ENCODE measurements at places on chromosomes 5 and 9.
A peak's percentile ranks its signal among the peaks of the same experiment; 100 is the strongest.

DNA sequence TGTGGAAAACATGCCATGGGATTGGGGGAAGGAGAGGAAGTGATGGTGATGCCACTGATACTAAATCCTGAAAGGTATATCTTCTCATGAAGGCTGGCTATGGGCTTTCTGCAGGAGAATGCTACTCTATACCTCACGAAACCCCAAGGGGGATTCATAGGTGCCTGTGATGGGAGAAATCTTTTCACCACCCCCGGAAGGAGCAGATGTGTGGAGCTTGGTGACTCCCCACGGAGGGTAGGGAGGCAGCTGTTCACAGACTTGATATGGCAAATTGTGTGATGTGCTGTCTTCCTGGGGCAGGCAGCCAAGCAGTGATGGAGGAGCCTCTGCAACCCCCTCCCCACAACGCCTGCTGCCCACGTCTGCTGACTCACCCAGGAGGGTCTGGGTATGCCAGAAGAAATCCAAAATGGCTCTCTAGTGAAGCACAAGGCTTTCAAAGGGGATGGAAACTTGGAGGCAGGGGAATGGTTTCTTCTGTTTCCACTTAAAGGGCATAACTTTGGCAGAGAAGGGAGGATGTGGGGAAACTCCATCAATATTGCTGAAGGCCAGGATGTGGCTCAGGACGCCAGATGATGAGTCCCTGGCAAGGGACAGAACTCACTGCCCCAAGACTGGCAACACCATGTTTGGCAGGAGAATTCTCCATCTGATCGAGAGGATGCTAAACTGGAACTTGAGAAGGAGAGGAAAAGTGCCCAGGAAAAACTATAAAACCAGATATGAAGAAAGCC lies 188.3 kb downstream of the GABBR2 start:
- no peak for DNase-seq

DNA sequence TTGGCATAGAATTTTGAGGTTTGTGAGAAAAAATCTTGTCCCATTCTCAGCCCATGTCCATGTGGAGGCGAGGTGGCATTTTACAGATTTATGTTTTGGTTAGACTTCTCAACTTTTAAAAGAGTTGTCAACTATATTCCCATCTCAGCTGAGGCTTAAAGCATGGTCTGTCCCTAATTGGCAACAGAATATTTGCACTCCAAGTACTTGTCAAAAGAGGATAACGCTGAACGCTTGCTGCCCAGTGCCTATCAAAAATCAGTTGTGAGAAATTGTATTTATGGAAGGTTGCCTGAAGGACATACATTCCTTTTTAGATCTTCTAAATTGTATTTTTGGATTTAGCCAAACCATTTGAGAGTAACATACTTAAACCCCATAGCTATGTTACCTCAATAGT lies 202.0 kb downstream of the SLF1 start:
- no peak for DNase-seq

GRCh38 chr5:157216391-157217142 lies 35.9 kb downstream of the ITK start:
- no peak for DNase-seq

DNA sequence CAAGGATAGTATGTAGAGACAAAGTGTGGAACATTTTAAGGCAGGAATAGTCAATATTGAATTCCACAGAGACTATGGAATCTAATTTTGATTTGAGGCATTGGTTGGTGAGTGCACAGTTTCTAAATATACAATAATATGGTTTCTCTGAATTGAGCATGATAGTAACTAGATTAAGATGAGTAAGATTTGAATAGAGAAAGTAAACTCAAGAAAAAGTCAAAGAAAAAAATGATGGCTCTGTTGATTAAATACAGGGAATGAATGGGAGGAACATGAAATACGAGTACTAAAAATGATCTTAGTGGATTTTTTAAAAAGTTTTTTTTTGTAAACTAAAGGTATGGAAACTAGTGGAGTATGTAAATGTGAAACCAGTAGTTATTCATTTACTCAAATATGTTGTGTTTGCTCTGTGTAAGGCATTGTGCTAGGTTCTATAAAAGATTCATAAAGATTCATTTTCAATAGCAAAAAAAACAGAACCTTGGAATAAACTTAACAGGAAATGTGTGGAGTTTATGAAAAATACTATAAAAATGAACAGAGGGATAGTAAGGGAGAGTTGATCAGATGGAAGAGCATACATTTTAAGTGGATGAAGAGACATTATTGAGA lies 101.2 kb downstream of the ZCCHC7 start:
- DNase-seq, result no peak

GRCh38 chr9:19269582-19269981 lies 39.1 kb downstream of the DENND4C start:
- no peak for DNase-seq

DNA sequence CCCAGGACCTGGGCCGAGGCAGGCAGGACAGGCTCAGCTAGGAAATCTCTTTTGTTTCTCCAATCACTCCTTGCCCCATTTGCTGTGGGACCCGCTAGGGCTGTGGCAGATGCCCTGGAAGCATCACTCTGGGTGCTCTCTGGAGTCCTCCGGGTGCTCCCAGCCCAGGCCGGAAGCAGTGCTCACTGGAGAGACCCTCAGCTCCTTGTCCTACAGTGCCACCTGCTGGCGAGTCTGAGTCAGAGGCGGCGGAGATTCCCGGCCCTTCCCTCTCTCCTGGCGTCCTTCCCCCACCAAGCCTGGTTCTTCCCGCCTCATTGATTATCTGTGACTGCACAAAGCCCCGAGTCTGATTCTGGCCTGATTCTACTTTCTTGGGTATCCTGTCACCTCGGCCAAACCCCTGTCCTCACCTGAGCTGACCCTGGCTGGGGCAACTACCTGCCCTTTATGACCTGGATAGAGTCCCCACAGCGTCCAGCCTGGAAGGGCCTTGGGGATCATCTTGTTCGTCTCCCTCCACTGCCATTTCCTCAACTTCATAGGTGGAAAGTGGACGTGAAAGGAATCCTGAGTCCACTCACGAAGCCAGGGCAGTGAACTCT lies 7.3 kb upstream of the BARHL1 start:
- peak; percentile 79 for DNase-seq

DNA sequence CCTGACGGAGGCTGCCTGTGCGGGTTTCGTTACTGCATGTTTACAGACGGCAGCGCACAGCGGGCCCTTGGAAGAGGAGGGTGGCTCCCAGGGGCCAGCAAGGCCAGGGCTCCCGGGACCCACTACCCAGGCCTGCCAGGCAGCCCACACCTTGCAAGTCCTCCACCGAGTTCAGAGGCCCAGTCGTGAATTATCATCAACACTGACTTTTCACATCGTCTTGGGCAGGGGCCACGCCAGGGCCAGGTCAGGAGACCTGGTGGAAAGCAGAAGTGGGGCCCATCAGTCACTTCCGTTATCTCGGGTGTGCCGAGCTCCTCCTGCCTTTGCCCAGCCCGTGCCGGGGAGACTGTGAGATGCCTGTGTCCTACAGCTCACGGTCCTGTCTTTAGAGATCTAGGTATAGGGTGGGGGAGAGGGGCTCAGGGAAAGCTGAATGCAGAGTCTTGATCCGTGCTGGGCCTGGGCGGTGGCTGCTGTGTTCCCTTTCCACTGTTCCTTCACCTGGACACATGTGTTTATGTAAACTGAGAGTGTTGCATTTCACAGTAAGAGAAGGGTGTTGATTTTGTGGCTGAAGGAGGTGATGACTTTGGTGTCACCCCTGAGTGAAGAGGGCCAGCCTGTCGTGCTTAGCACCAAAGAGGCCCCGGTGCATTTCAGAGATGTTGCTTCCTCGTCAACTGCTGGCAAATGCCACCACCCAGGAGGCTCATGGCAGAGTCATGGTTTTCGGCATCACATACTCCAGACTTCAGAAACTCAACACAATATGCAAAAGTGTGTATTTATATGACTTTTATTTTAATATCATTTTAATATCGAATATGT lies 175.2 kb downstream of the GAPVD1 start:
- DNase-seq, result no peak

- no peak for DNase-seq
These were observed 26.9 kb downstream of the FGD3 start for GRCh38 chr9:92974161-92974661.

DNA sequence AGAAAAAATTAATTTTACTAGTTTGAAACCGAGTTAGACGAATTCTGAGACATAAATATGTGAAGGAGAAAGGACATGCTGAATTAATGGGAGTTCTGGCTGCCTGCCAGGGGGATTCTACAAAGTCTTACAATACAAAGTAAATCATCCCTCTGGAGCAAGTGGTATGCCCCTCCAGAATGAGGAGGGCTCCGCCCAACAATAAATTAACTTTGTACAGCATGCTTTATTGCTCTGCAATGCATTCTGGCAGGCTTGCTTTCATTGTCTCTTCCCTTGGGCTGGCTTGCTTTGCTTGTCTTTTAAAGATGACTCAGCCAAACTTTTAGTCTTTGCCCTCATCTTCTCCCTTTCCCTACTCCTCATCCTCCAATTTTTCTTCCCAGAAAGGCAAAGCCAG lies 11.7 kb upstream of the PCDHB1 start:
- DNase-seq, result no peak

- no peak for DNase-seq
These were observed 336.1 kb upstream of the SLC30A5 start for GRCh38 chr5:68757626-68758212.

- no peak for DNase-seq
These were observed 156.5 kb upstream of the SGCD start for GRCh38 chr5:156170351-156170961.

GRCh38 chr9:91223000-91223399 lies 138.7 kb downstream of the AUH start:
- DNase-seq, result no peak

DNA sequence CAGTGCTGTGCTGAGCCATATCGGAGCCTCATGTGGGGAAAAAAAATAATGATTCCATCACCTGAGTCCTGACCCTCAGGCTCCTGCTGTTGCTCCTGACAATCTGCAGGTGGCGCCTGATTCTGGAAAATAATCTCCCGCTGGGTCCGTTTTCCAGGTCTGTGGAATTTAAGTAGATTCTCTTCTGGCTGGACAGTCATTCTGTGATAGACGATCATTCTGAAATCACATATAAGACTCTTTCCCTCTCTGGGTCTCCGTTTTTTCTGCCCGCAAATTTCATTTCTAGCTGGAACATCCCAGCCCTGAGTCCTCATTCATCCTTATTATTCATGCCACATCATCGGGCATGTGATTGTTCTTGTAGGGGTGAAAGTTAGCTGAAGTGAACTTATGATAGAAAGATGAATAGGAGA lies 22.1 kb upstream of the STXBP1 start:
- peak; percentile 78 for DNase-seq

DNA sequence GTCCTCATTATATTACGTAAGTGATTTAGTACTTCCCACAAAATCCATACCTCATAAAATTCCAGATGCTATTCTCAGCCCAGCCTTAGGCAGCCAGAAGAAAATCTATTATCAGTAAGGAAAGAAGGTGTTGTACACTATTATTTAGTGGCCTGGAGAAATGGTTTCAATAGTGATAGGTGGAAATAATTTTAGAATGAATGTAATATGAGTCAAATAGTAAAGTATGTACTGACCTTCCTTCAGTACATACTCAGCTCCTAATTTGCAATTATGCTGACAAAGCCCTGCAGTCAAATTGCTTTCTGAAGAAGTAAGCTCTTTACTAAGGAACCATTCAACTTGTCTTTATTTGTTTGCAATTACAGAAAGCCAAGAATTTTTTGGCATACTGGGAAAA lies 409.2 kb downstream of the HTR1A start:
- DNase-seq, result no peak

- DNase-seq, result no peak
These were observed 337.7 kb upstream of the KLF4 start for GRCh38 chr9:107827304-107827703.

DNA sequence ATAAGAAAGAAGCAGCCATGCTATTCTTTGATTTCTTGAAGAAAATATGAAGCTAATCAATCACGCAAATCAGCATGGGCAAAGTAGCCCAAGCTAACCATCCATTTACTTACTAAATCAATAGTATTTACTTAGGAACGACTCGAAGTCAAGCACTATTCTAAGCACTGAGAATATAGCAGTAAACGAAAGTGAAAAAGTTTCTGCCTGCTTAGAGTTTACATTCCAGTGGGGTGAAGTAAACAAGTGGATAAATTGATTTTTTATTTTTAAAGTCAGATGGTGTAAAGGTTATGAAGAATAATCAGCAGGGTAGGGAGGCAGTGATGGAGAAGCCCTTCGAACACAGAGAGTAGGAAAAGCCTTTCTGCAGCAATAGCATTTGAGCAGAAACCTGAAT lies 5.5 kb downstream of the TSTD2 start:
- DNase-seq, result no peak

- DNase-seq, result no peak
These were observed 67.0 kb downstream of the GABBR2 start for GRCh38 chr9:98641695-98642094.

GRCh38 chr5:56415356-56415765 lies 182.2 kb upstream of the ANKRD55 start:
- DNase-seq, result peak; percentile 67

DNA sequence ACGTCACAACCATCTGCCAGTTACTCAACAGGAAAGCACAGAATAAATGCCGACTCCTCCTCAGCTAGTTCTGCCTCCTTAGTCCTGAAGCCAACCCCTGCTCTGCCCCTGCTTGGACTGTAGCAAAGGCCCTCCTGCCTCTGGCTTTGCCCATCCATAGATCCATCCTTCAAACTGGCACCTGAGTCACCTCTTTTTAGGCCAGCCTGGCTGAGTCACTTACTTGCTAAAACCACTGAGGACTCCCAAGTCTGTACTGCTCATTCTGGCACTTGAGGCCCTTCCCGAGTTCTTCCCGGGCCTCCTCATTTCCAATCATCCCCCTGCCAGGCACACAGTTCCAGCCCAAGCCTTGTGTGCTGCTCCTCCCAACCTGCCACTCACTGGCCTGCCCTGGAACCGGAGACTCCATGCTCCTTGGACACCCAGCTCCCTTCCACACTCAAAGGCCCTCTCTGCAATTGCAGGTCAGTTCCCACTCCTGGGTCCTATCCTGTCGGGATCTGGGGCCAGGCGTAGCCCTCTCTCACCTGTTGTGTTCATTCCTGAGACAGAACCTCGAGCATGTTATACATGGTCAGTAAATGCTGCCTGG lies 220.1 kb downstream of the DAB2IP start:
- DNase-seq, result no peak

DNA sequence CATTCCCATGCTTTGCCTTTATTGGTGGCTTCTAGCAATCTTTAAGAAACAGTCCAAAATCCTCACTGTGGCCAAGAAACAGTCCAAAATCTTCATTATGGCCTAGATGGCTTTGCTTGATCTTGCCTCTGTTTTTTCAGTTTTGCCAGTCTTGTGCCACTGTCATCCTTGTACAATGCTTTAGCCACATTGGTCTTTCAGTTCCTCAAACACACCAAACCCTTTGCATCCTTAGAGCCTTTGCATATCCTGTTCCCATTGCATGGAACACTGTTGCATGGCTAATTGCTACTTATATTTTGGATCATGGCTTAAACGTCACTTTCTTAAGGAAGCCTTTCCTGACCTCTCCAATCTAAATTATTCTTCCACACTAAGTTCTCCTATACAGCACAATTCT lies 22.1 kb downstream of the MRRF start:
- peak; percentile 21 for DNase-seq

DNA sequence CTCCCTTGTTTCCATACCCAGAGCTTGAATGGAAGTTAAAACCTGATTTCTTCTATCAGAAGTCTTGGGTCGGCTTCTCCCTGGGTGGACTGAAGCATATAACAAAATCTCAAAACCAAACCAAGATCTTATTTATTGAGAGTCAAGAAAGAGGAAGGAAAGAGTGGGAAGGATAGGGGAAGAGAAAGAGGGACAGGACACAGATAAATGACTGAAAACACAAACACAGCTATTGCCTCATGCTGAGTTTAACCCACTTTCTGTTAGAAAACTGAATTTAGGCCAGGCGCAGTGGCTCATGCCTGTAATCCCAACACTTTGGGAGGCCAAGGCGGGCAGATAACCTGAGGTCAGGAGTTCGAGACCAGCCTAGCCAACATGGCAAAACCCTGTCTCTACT lies 92.9 kb downstream of the PALM2AKAP2 start:
- DNase-seq, result no peak
